Fibroblast of lung (primary cell): ENCODE measurements at places on chromosomes 13 and 19. TPM values are rescaled to one million over a fixed set of nuclear protein-coding genes. Genes with fewer than 3 reads are reported as not detected.

GRCh38 chr19:41434450-41434849, 5.3 kb downstream of the DMAC2 start:
- no peaks in the 10 kb centered on the region for H3K27me3 ChIP-seq
- no peak for DNase-seq
- H3K27ac ChIP-seq, result no peak overlapping the region
- no peaks in the 10 kb centered on the region for H3K4me1 ChIP-seq
- no peak overlapping the region for H3K4me3 ChIP-seq

DNA sequence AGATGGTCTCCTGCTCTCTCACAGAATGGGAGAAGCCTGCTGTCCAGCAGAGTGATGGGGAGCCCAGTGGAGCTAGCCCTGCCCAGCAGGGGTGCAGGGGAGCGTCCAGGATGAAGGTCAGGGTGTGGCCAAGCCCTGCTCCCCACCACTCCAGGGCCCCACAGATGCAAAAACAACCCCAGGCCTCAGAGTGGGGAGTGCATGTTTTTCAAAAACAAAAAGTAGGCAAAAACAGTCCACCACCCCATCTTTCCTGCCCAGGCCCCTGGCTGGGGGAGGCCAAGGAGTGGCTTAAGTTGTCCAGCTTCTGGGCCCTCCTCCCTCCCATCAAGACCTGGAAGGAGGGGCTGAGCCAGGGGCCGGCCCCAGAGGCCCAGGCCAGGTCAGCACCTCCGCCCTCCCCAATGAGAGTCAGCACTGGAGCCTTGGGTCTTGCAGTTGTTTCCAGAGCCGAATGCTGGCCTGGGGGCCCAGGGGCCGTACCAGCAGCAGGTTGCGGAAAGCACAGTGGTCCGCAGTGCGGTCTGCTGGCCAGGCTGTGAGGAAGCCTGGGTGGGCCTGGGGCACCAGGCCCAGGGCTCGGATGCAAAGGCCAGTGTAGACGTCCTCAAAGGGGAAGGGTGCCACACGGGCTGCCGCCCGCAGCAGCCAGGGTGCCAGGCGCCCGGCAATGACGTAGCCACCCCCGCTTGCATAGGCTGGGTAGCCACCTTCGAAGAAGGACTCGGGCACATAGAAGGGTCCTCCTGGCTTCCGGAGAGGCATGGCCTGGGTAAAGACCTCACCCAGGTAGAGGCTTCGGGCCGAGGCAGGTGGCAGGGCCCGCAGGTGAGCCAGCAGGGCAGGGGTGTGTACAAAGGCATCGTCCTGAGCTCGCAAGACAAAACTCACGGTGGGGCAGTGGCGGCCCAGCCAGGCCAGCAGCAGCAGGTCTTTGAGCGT, 1.7 kb downstream of the B3GNT8 start:
- H3K4me3 ChIP-seq, result no peak overlapping the region
- no peak overlapping the region for H3K27ac ChIP-seq
- no peaks in the 10 kb centered on the region for H3K27me3 ChIP-seq
- H3K36me3 ChIP-seq, result peaks cover 13% of the 10 kb centered on the region
- no peak for DNase-seq

DNA sequence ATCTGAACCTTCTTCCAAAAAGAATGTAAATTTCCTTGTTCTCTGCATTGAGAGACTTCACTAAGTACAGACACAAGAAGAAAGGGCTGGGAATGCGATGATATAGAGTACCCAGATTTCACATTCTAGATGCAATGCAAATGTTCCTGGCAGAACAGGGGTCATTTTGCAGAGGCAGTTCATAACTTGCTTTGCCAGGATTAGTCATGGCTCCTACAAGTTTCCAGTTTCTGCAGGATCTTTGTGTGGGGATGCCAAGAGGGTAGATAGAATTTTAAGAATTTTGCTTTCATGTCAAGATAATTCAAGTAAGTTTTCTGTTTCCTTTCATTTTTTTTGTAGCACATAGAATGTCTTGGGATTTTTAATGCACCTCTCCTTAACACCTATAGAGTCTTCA, 181.2 kb downstream of the FGF9 start:
- H3K4me1 ChIP-seq, result no peaks in the 10 kb centered on the region
- H3K36me3 ChIP-seq, result no peaks in the 10 kb centered on the region
- H3K27ac ChIP-seq, result no peak overlapping the region
- DNase-seq, result no peak
- no peak overlapping the region for H3K4me3 ChIP-seq
- no peaks in the 10 kb centered on the region for H3K27me3 ChIP-seq

PSG5 gene
- total RNA-seq, result 2.1 and 14.2 TPM in 2 replicates

DNA sequence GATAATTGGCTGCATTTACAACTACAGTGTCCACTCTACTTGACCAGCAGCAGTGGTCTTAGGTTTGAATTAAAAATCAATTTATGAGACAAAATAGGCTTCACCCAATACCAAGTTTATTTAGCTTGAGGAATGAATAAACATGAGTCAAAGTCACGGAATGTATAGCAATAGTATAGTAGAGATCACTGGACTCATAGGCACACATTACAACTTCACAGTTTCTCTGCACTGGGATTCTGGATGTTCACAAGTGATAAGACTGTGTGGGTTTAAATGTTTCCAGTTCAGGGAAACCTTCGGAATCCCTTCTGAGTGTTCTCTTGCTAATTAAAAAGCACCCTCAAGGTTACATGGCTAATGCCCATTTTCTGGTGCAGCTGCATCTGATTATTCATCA, 1064.9 kb downstream of the SLITRK5 start:
- H3K36me3 ChIP-seq, result no peaks in the 10 kb centered on the region
- H3K4me3 ChIP-seq, result no peak overlapping the region
- no peak overlapping the region for H3K27ac ChIP-seq
- H3K4me1 ChIP-seq, result no peaks in the 10 kb centered on the region

CGB5 gene
- total RNA-seq, result not detected in 2 replicates
